Bronchial epithelial cell (primary cell): ENCODE measurements at places on chromosomes 4 and X. TPM values are rescaled to one million over a fixed set of nuclear protein-coding genes. Genes with fewer than 3 reads are reported as not detected.

The DCLK2 gene
- under 0.01 TPM in 1 of 2 replicates, not detected in the other for total RNA-seq

The FRMD7 gene
- not detected in 2 replicates for total RNA-seq

GRCh38 chr4:168558599-168558998 lies 61.7 kb downstream of the PALLD start:
- peak; percentile 66 for DNase-seq

The SOWAHB gene
- 15.0 and 21.1 TPM in 2 replicates for total RNA-seq

The PRRG1 gene
- 4.5 and 5.6 TPM in 2 replicates for total RNA-seq

The XKRX gene
- under 0.01 and 1.9 TPM in 2 replicates for total RNA-seq

DNA sequence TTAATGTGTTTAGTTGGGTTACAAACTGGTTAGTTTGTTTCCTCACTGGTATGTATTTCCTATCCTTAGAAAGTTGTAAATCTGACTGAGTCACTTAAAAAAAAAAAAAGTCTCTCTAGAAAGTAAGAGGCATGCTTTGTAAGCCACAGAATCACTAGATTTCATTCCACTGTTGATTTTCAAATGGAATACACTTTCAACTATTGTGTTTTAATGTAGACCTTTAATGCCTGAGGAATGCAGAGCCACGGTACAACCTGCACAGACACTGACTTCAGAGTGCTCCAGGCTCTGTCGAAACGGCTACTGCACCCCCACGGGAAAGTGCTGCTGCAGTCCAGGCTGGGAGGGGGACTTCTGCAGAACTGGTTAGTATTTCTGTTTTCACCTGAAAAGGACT lies 88.6 kb downstream of the HHIP start:
- DNase-seq, result peak; percentile 88

GRCh38 chrX:74085642-74086236 lies 218.2 kb upstream of the ZCCHC13 start:
- DNase-seq, result no peak

DNA sequence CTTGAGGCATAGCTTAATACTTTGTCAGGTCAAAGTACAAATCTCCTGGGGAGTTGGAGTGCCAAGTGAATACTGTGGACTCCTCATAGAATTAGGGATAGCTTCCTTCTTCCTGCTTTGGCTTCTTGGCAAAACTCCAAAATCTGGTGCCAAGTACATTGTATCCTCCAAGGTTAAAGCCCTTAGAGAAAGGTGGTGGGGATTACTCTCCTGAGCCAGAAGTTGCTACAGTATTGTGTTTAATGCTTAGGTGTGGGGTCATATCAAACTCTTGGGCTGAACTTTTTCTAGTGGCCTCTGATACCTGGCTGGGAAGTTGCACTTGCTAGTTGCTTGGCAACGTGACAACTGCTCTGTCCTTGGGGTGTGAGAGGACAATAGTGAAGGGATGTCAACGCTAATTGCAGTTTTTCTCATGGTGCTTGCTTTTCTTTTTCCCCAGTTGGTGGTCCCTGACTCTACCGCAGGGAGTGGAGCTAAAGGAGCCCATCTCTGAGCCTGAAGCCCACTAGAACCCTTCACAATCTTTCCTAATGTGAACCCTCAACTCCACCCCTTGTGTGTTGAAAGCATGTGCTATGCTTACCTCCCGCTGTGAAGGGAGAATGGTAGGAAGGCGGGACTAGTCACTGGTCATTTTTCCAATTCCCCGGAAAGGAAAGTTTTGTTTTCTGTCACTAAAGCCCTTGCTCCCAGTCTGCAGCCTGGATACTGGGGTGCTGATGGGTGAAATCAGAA lies 35.5 kb downstream of the DLG3 start:
- peak; percentile 10 for DNase-seq

DNA sequence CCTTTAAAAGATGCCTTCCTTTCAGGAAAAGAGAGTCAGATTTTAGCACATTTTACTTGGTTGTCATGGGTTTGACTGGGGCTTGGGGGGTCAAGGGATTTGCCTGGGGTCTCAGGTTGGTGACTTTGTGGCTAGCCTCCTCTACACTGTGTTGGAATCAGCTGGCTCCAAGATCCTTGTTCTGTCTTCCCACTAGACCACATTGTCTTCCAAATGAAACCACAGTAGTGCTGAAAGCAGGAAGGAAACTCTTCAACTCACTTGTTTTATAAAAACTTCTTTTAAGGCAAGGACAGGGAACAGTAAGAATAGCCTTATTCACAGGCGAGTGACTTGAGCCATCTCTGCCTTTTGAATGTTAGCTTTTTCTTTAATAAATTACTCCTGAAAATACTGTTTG lies 37.0 kb upstream of the OTUD4 start:
- no peak for DNase-seq

The VCX gene
- total RNA-seq, result not detected in 2 replicates

DNA sequence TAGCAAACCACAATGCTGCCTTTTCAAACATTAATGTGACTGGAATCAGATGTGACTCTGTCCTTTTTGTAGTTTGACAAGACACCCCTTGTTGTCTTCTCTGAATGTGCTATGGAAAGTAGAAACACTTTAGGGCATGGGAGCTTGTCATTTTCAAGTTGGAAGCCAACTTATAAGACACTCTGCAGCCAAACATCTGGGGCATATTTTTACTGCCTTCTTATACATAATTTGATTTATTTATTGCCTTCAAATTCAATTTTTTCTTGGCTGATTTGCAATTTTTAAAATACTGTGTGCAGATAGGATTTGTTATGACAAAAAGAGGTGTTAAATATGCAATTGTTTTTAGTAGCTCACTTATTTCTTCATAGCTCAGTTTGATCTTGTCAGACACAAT lies 1002.0 kb upstream of the PCDH7 start:
- DNase-seq, result no peak
